ENCODE measurements at places on chromosomes 11 and 22.

GRCh38 chr11:3747704-3748103 lies 49.6 kb downstream of the NUP98 start:
- no peak for DNase-seq

- no peak for DNase-seq
Measured at GRCh38 chr11:66115638-66116301, 45.7 kb downstream of the PACS1 start.

DNA sequence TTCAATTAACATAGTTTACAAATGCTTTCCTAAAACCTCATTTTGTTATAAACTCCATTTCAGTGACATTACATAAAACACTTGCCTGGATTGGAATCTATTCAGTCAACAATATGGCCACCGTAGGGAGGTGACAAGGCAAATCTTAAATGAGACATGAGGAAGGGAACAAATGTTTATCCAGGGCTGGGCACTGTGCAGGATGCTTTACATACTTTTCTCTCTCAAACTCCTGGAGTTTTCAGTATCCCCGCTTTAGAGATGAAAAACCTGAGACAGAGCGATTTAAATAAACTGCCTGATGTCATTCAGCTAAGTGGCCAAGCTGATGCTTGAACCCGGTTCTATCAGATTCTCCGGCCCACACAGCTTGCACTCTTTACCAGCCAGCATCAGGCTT lies 259.9 kb downstream of the CADM1 start:
- no peak for DNase-seq

- no peak for DNase-seq
Measured at GRCh38 chr11:17015627-17016126, 1.5 kb upstream of the PLEKHA7 start.

DNA sequence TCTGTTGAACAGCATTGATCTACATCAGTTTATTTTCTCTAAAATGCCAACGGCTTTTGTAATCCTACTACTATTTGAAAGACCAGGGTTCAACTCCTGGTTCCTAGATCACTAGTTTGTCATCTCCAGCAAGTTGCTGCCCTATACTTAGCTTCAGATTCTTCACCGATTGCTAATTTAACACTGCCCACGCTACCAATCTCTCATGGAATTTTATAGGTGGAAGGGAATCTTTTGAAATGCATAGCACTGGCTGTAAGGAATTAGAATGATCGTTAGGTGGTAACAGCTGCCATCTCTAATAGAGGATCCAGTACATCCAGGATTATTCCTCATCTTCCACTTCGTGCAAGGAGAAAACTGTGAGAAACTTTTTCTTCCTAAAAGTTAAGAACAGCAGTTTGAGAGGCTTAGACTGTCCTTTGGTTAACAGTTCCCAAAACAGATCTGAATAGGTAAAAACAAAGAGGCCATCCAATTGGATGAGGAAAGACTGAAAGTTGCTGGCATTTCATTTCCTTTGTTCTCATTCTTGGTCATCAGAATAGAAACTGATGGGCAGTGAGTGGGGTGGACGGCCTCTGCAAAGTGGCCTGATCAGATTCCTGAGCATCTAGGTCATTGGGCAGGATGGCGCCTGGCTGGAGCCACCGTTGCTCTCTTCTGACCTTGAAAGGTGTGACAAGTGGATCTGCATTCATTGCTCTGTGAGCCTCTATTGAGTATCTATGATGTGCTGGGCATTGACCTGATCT lies 236.3 kb upstream of the SORL1-AS1 start:
- no peak for DNase-seq

- DNase-seq: no peak
Measured at GRCh38 chr22:31244943-31245451, 32.9 kb downstream of the LIMK2 start.

- no peak for DNase-seq
Measured at GRCh38 chr11:102620818-102621561, 4.1 kb downstream of the MMP20 start.

- no peak for DNase-seq
Measured at GRCh38 chr11:96151501-96151900, 191.5 kb downstream of the MAML2 start.

Measured in NCI-H1417 treated with DMSO at 0.1 percent for 48 hours (cell line).